ENCODE measurements at places on chromosomes 12 and 14.

GRCh38 chr12:102372087-102372486 is 108.3 kb downstream of the IGF1 start:
- DNase-seq: no peak

- DNase-seq: peak; percentile 30
These were observed 7.2 kb downstream of the EEA1 start for GRCh38 chr12:92921877-92922276.

DNA sequence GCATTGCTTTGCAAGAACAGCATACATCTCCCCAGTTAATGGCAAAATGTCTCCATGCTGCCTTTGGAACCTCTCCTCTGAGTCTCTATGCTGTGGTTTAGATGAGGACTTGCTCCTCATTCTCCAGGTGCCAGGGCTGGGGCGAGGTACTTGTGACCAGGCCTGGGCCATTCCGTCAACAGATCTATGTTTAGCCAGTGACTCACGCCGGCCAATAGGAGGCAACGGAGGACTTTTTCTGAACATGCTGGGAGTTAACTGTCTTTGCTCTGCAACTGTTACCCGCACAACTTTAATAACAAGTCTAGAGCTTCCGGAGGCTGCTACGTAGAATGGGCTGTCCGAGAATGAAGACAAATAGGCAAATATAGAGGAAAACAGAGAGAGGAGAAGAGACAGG is 214.2 kb downstream of the GLT1D1 start:
- DNase-seq: no peak

DNA sequence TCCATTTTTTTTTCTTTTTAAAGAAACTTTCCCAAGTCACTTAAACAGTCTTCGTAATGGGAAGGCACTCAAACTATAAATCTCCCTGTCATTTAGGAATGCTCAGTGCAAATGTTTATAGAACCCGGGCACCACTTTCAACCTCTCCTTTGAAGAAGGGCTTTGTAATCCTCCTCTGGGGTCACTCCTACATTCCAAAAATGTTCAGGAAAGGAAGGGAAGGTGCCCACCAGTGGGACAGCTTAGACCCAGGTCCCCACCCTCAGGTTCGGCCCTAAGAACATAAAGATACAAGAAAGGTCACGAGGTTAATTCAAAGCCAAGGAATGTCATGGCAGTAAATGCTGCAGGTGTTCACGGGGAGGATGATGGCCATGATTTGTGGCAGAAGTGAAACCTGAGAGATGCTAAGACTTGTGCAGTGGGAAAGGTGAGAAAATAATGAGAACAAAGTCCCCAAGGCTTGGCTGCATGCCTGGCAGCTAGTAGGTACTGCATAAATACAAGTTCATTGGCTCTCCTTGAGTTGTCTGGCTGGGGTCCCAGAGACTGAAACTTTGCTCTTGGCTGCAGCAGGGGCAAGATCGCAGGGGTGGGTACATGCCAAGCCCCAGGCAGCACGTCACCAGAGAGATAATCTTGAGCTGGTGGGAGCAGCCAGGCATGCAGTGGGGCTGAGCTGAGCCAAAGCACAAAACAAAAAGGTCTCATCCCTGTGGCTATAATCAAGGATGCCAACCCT is 21.1 kb downstream of the KRT18 start:
- DNase-seq: no peak

DNA sequence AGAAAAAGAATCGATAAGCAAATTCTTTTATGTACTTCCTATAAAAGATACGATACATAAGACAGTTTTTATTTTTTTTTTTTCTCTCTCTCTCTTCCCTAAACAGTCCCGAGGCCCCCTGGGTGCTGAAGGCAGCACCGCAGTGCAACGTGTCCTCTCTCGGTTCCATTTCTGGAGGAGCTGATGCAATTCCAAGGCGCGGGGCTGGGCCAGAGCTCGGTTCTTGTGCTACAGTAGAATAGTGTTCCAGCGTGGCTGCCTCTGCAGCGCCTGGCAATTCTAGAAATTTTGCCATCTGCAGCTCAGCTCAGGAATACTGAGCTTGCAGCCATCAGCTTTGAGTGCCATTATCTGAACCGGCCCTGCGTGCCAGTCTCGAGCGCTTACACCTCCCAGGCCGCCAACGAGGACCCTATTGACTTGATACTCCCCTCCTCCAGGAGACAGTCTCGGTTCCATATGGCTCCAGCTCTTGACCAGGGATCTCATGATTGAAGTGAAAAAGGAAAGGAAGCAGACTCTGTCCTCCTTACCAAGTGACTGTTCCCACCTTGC is 630 bp downstream of the ALDH1L2 start:
- DNase-seq: no peak

GRCh38 chr14:23942587-23942986 is 11.0 kb upstream of the DHRS4 start:
- DNase-seq: no peak
